Cardiac fibroblast (primary cell): ENCODE measurements at places on chromosomes 6 and 20.
A peak's percentile ranks its signal among the peaks of the same experiment; 100 is the strongest.

- peak; percentile 61 for DNase-seq
Observed at GRCh38 chr6:99588618-99589289, 17.9 kb upstream of the PRDM13 start.

DNA sequence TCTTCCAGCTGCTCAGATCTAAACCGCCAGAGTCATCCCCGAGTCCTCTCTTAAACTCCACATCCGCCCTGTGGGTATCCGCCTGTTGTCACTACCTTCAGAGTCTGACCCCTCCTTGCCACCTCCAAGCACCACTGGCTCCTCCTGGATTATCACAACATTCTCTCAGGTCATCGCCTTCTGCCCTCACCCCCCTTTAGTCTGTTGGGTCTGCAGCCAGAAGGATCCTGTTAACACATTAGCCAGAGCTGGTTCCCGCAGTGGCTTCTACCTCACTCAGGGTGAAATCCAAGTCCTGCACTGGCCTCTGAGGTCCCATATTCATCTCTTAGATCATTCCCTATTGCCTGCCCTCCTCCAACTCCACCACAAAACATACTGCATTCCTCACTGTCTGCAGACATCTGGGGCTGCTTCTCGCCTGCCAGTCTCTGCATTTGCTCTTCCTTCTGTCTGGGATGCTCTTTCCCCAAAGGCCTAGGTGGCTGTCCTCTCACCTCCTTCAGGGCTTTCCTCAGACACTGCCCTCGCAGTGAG lies 34.1 kb downstream of the TNXB start:
- no peak for DNase-seq

DNA sequence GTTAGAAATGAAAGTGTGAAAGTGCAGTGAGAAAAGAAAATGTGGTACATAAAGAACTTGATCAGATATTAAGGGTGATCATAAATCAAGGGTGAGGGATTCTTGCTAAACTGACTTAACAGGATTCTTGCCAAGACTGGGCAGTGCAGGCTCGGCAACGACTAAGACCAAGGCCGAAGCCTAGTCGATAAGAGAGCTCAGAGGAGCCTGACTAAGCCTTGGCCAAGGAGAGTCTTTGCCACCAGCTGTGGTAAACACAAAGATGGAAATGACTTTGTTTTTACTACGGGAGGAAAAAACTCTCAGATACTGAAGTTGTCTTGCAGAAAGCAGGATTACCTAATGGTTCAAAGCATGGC lies 196.6 kb downstream of the LY86 start:
- peak; percentile 14 for DNase-seq

DNA sequence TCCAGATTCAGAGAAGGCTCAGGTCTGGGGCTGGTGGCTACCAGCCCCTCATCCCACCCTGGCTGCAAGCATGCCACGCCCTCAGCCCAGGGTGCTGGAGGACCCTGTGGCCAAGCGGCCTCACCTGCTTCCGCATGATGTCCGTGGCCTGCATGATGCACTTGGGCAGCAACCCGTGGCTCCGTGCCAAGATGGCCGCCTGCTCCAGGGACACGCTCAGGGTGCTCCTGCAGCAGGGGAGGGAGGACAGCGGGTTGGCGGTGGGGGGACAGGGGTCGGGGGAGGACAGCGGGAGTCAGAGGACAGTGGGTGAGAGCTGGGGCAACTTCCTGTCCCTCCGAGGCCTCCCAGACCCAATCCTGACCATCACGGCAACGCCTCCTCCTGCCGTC lies 200.1 kb downstream of the PREX1 start:
- DNase-seq: no peak

DNA sequence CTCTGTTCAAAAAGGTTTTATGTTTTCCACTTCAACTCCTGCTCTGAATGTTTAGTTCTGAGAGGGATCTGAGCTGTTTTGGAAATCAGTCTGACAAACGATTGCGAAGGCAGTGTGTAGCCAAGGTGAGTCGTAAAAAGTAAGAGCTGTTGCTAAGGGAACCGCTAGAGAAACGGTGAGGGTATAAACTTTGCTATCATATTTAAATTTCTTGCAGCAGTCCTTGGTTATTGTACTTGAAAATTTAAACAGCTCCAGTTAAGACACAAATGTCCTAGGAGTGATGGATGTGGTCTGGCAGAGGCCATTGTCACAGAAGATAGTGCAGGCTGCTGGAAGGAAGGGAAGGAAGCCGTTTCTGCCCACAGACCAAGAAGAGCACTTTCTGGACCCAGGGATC lies 64.9 kb upstream of the CITED2 start:
- DNase-seq: peak; percentile 43

- DNase-seq: no peak
Observed at GRCh38 chr6:169847901-169848311, 96.5 kb downstream of the ERMARD start.

GRCh38 chr20:380763-381580 lies 412 bp downstream of the TRIB3 start:
- peak; percentile 61 for DNase-seq

DNA sequence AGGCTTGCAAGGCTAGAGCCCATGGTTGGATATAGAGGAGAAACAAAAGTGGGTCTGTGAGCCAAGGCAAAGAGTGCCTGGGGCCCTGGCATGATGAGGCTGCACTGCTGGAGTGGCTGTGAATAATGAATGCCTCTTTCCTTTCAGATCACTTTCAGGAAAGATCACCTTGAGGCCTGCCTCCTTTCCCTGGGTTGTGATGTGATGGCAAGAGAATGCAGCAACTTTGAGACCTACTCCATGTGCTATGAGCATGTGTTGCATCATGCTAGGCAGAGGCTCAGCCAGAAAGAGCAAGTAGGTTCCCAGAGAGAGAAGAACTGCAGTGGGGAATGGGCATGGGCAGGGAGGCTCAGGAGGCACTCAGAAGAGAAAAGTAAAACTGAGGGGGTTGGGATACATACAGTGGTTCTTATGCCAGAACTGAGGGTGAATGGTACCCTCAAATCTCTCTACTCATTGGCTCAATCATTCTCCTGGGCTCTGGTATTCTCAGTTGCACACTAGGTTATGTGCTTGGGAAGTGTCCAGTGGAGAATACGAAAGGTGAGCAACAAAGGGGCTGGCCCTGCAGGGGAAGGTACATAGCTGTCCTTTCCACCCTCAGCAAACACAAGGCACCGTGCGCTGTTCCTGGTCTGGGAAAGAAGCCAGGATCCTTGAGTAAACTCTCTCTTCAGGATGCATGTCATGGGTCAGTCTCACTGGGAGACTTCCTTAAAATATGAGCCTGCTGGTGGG lies 45.9 kb downstream of the CD164 start:
- peak; percentile 56 for DNase-seq

- peak; percentile 74 for DNase-seq
Observed at GRCh38 chr20:6590891-6591637, 176.4 kb upstream of the BMP2 start.

GRCh38 chr6:33886673-33887144 lies 82.9 kb upstream of the MLN start:
- DNase-seq: peak; percentile 82

DNA sequence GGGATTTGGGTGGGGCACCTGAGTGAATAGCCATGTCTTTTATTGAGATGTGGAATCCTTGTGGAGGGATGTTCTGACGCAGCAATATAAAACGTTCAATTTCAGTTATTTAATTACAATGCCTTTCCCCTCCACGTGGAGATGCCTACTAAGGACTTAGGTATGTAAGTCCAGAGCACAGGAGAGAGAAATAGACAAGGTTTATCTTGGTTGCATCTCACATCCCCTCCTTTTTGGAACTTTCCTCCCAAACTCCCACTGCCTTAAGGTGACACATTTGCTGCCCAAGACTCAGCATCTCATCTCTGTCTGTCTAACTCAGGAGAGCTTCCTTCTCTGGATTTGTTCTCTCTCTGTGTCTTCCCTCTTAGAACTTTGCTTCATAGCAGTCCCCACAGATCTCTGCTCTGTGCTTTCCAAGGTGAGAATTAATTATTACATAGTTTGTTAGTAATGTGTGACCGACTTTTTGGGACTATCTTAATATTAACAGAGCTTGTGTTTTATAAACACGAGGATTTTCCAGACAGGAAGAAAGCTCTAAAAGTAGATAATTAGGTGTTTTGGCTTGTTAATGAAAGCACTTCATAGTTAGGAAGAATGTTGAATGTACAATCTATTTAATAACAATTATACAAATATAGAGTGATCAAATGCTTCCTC lies 52.6 kb downstream of the COL19A1 start:
- DNase-seq: no peak

DNA sequence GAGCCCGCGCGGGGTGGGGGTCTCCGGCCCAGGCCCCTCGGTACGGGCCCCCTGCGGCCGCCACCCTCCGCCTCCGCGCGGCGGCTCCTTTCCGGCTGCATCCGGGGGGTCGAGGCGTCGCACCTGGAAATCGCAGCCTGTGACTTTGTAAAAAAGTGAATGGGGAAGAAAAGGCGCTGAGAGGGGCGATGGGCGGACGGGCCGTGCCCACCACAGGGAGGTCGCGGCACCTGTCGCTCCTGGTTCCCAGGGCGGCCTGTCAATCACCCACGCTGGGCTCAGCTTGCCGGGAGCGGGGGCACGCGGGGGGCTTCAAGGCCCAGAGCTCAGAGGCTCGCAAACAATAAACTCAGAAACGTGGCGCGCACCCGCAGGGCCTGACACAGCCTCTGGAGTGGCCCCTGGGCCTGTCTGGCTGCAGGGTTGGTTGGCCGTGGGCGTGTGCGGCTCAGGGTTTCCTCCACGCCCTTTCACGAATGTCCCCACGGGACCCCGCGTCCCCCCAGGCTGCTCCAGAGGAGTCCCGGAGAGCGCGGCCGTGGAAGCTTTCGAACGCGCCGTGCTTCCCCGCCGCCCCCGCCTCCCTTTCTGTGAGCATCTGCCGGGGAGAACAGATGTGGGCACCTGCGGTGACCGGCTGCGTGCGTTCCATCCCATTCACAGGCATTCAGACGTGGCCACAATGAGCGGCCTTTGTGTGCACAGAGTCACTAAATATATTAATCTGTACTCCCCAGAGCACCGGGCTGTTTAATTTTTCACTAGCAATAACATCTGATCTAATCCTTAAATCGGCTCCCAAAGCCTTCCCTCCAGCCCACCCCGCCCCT lies 6.1 kb upstream of the DLL1 start:
- DNase-seq: no peak

- DNase-seq: peak; percentile 28
Observed at GRCh38 chr6:2979819-2980464, 8.6 kb upstream of the SERPINB6 start.

- DNase-seq: no peak
Observed at GRCh38 chr6:86142326-86142725, 499.6 kb upstream of the SYNCRIP start.

GRCh38 chr6:63640062-63640461 lies 4.5 kb downstream of the PHF3 start:
- peak; percentile 82 for DNase-seq

DNA sequence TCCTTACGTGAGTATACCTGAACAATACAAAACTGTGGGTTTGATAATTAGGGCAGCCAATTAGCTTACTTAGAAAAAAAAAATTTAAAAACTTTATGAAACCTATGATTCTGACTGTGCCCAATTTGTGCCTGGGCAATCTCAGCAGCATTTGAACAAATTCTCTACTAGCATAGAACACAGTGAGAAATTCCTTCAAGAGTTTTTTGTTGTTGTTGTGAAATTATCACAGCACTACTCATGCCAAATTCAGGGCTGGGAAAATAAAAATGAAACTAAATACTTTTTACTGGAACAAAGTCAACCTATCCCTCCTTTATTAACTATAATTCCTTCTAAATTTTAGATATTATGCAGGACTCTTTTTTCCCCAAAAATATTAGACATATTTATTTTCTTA lies 42.9 kb downstream of the POU3F2 start:
- peak; percentile 32 for DNase-seq

- DNase-seq: no peak
Observed at GRCh38 chr20:64225828-64226598, 29.5 kb upstream of the PCMTD2 start.

GRCh38 chr6:36757206-36757605 lies 59.6 kb downstream of the RAB44 start:
- DNase-seq: no peak

GRCh38 chr6:28816909-28817807 lies 106.6 kb downstream of the TRIM27 start:
- peak; percentile 56 for DNase-seq

- no peak for DNase-seq
Observed at GRCh38 chr6:90720404-90720803, 133.5 kb upstream of the MAP3K7 start.

DNA sequence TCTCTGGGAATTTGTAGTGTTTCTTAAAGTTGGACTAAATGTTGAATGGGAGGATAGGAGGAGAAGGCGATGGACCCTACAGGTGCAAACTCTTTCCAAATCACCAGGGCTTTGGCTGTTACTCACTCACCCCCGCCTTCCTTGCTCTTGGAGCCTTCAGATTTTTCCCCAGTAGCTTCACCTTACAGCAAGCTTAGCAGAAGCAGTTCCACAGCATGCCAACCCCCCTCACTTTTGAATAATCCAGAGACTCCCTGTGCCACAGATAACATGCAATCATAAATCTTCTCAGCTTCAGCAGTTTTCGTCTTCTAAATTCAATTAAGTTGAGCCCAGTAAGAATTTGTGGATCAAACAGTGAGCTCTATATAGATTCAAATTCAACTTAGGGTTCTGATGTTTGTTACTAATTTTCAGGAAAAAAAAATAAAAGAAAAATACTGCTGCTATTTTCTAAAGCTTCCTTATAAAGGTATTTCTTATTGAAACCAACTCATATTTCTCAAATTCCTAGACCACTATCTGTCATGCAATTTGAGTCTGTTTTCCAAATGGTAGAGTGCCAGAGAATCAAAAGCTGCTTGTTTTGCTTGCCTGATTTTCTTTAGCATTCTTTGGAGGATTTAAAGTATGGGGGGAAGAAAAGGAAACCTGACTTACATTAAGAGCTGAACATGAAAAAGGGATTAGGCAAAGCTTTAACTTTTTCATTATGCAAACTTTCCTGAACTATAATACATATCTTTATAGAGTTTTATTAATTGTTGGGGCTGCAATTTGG lies 166.4 kb downstream of the EYA4 start:
- DNase-seq: no peak

GRCh38 chr6:10082385-10082784 lies 332.5 kb downstream of the TFAP2A start:
- DNase-seq: no peak

- DNase-seq: no peak
Observed at GRCh38 chr6:170082531-170083187, 208.2 kb downstream of the DLL1 start.

DNA sequence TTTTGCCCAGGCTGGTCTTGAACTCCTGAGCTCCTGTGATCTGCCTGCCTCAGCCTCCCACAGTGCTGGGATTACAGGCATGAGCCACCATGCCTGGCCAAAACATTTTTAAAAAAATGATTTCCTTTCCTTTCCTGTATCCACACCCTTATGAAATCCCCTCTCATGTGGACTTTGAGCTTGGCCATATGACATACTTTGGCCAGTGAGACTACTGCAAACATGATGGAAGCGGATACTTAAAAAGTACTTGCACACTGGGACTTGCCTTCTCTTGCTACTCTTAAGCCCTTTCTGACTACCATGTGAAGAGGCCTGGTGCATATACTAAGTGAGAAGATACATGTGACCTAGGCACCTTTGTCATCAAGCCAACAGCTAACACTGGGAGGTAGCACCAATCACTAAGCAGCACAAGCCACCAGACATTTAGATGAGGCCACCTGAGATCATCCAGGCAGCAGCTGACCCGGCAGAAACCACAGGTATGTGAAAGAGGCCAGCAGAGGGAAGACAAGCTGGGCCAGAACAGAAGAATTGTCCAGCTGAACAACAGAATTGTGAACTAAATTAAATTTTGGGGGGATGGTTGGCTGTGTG lies 78.5 kb upstream of the HDAC2 start:
- DNase-seq: no peak

- DNase-seq: peak; percentile 97
Observed at GRCh38 chr6:37059344-37060194, 54.1 kb downstream of the FGD2 start.
